GM04503 (cell line): ENCODE measurements at places on chromosomes 2 and 18.

- no peak for DNase-seq
These were observed 90.3 kb downstream of the ROCK2 start for GRCh38 chr2:11254100-11254536.

DNA sequence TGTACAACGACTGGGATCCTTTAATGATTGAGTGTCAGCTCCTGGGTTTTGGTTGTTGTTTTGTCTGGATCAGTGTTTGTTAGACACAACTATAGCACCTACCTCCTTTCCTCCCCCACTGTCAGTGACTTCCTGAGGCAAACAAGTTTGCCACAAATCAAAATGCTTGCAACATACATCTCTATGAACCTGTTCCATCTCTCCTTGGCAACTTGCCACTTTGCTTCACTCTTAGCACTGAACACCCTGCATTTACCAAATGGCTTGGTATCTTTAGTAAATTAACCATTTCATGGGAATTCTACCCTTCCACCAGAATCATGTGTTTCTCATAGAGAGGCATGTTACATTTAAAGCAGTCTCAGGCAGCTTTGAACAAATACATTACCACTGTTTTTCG is 301.1 kb upstream of the TANK start:
- DNase-seq: no peak

GRCh38 chr2:216862628-216863398 is 2.9 kb upstream of the TNP1 start:
- DNase-seq: no peak

DNA sequence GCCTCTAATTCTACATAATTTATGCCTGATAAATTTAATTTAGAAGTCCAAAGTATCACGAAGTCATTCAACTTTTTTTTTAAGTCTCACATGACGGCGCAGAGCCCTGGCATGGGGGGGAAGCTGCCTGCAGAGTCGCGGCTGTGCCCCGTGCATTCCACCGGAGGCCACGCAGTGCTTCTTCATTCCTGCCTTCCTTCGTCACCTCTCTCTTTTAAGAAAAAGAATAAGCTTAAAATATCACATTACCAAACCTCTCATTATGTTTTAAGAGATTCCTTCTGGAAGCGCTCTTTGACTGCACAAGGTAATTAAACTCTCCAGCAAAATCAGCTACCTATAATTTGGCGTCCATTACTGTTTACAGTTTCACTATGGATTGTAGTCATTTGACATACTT is 20.3 kb upstream of the KIDINS220 start:
- DNase-seq: no peak

- DNase-seq: no peak
These were observed 281.5 kb downstream of the EN1 start for GRCh38 chr2:118565786-118566540.

DNA sequence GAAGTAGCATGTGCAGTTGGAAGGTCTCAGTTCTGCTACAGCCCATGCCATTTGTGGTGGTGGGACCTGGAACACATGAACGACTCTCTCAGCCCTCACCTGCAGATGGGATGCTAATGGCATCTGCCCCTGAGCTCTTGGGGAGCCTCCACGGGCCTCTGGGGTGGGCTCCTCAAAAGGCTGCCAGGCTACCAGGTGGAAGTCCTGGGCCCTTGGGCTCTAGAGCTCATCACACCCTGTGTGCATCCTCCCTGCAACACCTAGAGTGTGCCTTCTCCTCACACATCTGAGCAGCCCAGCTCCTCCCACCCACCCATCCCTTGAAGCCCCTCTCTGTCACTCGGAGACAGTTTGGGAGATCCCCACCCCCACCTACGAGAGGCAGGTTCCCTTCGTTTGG is 231.8 kb upstream of the MYT1L start:
- no peak for DNase-seq

DNA sequence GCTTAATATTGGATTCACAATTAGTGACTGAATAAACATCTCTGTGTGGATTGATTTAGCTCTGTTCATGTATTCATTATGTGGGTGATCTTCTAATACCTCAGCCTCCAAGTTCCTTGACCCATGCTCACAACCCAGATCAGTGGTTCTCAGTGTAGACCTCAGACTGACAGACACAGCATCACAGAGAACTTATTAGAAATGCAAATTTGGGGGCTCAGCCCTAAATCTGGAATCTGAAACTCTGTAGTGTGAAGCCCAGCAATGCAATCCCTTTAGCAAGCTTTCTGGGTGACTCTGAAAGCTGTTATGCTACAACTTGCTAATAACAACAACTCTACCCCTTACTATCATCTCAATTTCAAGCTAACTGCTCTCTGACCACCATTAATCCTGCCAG is 273.1 kb upstream of the FANCL start:
- DNase-seq: no peak

GRCh38 chr2:214679736-214680135 is 129.7 kb downstream of the BARD1 start:
- no peak for DNase-seq

GRCh38 chr18:78410094-78410786 is 569.4 kb upstream of the SALL3 start:
- DNase-seq: no peak

GRCh38 chr2:158518084-158518483 is 61.3 kb downstream of the PKP4 start:
- no peak for DNase-seq

DNA sequence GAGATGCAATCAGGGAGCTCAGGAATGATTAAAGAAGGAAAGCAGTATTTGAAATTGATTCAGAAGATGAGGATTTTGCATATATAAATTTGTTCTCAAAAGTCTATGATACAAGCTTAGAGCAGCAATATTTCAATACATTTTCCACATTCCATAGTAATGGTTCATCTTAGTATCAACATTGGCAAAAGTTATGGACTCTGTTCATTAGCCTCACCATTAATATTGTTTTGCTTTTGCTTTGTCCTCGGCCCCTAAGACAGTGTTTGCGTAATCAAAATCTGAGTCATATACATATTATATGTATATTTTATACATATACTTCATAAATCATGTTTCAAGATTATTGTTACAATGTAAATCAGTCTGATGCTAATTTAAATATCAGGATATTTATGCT is 176.6 kb downstream of the CNTNAP5 start:
- DNase-seq: no peak

DNA sequence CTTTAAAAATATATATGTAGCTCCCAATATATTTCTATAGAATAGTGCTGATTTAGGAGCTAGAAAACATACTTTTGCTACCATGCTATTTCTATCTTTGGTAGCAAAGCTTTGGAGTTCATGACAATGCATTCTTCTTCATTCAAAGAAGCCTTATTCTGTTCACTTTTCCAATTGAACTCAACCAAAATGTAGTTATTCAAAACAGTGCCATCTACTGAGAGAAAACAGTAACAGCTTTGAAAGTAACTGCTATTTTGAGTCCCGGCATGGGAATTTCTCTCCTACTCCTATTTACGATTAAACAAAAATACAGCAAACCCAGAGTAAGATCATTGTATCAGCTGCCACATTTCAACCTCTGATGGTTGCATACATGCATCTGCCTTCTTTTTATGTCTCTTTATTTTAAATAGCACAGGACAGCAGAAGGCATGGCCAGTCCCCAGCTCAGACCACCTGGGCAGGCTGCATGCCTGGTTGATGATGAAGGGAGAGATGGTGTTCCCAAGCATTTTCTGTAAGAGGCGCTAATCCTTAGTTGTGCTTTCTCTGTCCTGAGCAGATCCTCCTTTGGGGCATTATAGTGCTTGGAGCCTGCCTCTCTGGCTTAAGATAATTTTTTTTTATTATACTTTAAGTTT is 69.7 kb upstream of the SULT1C3 start:
- no peak for DNase-seq

DNA sequence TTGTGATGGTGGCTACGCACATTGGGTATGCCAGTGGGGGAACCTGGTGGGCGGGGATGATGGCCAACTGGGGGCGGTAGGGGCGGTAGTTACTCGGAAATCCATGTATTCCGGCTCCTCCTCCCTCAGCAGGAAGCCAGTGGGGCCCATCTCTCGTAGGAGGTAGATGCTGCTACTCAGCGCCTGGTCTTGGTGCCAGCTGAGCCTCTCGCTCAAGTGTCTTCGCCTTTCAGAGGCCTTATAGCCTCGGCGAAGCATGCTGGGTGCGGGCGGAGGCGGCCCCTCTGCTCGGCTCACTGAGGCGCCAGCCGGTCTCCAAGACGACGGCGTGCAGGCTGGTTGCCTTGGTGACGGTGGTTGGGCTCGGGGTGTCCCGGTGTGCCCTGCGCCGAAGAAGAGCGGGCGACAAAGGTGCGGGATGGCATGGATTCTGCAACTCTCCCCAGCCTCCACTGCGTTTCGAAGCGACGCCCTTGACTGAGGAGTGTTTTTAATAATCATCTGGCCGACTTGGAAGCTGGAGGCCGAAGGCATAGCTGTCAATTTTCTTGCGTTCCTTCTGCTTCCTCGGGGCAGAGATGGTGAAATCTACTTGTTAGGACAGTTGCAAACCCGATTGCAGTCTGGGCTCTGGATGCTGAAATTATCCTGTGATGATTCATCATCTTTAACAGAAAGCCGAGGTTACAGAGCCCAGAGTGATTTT is at the start of gene ZSWIM2:
Gene ZSWIM2 (minus strand): TSS at position 298 of the 706 bp plus-strand sequence. CDS start 40 bp downstream, at position 258.
- DNase-seq: peak; percentile 91

DNA sequence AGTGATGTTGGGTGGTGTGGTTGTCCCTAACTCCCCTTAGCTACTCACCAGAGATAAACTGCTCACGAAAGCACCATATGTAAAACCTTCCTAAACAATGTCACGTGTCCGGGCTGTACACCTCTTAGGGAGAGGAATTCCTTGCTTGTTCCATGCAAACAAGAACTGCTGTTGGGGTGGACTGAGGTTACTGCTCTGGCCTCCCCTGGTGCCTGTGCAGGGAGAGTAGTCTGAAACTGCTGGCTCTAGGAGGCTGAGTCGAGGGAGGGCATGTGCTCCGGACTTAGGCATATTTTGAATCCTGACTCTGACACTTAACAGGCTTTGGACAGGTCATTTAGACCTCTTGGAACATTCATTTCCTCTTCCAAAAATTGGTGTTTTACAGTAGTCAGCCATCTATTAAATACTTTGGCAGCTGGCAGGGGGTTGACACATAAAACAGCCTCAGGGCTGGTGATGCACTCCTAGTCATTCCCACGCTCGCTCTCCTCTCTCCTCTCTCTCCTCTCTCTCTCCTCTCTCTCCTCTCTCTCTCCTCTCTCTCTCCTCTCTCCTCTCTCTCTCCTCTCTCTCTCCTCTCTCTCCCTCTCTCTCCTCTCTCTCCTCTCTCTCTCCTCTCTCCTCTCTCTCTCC is 10.6 kb downstream of the THNSL2 start:
- peak; percentile 27 for DNase-seq
